ENCODE measurements at places on chromosomes 7 and 10. TPM values are rescaled to one million over a fixed set of nuclear protein-coding genes. Genes with fewer than 3 reads are reported as not detected.

Gene HTRA1
- 2.2 TPM for total RNA-seq

Gene ENTPD1
- 3.9 TPM for total RNA-seq

Gene NAT16
- 0.15 TPM for total RNA-seq

Gene OGDHL
- total RNA-seq: 14.6 TPM

Gene KCNMA1
- total RNA-seq: 1.2 TPM

- H3K27me3 ChIP-seq: no peaks in the 10 kb centered on the region
- no peak overlapping the region for H3K4me3 ChIP-seq
- no peaks in the 10 kb centered on the region for H3K36me3 ChIP-seq
- DNase-seq: no peak
- no peak overlapping the region for H3K27ac ChIP-seq
These were observed 29.7 kb upstream of the GPAM start for GRCh38 chr10:112213098-112213823.

GRCh38 chr10:48609899-48610584 lies 5.2 kb upstream of the ARHGAP22 start:
- H3K4me3 ChIP-seq: no peak overlapping the region
- no peak overlapping the region for H3K27ac ChIP-seq
- DNase-seq: peak; percentile 33
- H3K27me3 ChIP-seq: no peaks in the 10 kb centered on the region
- no peaks in the 10 kb centered on the region for H3K4me1 ChIP-seq
- H3K36me3 ChIP-seq: no peaks in the 10 kb centered on the region

DNA sequence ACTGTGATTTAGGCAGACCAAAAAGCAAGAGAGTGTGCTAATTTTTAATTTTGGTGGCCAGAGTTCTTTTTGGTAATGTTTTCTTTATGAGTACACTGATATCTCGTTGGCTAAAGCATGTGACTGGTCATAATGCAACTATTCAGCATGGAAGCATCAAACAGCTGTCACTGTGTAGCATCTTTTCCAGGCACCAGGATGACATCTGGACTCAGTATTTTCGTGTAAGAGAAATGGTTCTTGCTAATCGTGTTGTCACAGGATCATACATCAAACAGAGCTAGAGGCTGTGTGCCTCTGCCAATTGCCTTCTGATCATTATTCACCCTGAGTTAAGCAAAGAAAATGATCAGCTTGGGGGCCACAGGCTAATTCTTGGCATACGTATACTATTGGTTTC lies 118.9 kb downstream of the SND1 start:
- no peak overlapping the region for H3K27ac ChIP-seq
- no peak for DNase-seq
- no peak overlapping the region for H3K4me3 ChIP-seq
- H3K4me1 ChIP-seq: peaks cover 16% of the 10 kb centered on the region

GRCh38 chr7:152986376-152986775 lies 226.8 kb downstream of the ACTR3B start:
- no peak for DNase-seq
- H3K36me3 ChIP-seq: no peaks in the 10 kb centered on the region
- no peaks in the 10 kb centered on the region for H3K27me3 ChIP-seq
- H3K4me3 ChIP-seq: no peak overlapping the region
- H3K27ac ChIP-seq: no peak overlapping the region

DNA sequence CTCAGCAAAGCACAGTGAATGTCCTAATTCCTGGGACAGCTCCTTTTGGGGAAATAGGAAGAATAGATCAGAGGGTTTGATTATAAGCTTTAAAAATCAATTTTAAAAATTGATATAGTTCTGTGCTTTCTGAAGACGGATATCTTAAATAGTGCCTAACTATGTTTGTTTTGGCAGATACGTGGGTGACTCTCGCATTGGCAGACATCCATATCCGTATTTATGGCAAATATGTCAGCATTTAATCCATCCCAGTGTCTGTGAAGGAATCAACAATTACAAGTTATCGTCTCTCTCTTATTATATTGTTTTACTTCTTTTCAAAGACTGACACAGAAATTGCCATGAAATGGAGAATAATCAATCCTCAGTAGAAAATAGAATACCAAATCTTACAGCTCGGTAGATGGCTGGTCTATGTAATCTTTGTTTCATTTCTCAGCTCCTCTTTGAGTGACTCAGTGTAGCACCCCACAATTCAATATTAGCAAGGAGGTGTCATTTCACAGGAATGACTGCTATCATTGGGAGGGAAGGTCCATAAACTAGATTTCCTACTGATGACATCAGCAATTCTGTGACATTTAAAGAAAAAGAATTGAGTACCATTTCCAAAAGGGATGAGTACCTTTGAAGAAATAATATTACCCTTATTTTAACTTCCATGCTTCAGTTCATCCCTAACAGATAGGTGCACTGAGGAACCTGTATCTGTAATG lies 186.4 kb upstream of the NFE2L3 start:
- H3K36me3 ChIP-seq: no peaks in the 10 kb centered on the region
- DNase-seq: no peak
- no peak overlapping the region for H3K4me3 ChIP-seq
- H3K4me1 ChIP-seq: no peaks in the 10 kb centered on the region
- peaks cover 11% of the 10 kb centered on the region for H3K27me3 ChIP-seq

GRCh38 chr7:124072603-124073309 lies 39.9 kb upstream of the TMEM229A start:
- no peak for DNase-seq
- no peaks in the 10 kb centered on the region for H3K36me3 ChIP-seq
- no peak overlapping the region for H3K4me3 ChIP-seq
- H3K4me1 ChIP-seq: no peaks in the 10 kb centered on the region

DNA sequence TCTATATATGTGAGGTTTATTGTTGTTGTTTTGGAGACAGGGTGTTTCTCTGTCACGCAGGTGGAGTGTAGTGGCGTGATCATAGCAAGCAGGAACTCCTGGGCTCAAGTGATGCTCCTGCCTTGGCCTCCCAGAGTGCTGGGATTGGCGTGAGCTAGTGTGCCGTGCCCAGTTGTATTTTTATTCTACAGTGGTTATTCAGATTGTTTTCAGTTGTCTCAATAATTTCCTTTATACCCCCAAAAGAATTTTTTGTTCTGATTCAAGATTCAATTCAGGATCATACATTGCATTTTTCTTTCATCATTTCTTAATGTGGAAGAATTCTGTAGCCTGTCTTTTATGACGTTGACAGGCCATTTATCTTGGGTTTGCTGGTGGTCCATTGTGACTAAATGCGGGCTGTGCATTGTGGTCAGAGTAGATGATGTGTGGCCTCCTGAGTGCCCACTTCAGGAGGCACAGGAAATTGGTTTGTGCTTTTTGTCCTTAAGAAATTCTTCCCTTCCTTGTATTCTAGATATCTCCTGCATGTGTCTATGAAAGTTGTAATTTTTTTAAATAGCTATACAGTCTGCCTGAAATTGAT lies 22.9 kb downstream of the RBM33 start:
- peaks cover 19% of the 10 kb centered on the region for H3K36me3 ChIP-seq
- H3K4me3 ChIP-seq: no peak overlapping the region
- DNase-seq: no peak

DNA sequence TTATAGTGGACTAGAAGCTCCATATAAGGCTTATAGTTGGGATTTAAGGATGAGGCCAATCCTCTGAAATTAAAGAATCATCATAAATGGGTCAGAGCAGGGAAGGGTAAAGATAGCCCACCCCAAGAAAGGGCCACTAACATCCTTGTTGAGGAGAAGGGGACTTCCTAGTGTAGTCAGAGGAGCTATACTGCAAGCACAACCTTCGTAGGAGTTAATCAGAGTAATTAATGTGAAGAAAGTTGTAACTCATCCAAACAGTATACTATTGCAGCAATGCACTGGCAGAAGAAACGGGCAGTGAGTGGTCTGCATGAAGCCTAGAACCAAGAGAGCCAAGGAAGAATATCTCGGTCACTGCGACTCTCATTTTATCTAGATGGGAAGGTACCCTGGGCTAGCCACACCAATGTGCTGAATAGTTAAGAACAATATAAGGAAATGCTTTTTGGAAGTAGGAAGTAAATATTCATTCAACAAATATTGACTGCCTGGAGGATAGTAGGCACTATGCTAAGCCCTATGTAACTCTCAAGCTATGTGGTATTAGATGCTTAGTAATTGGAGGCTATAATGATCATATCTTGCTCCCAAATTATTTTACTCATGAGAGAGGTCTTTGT lies 13.3 kb downstream of the OTUD1 start:
- no peaks in the 10 kb centered on the region for H3K27me3 ChIP-seq
- H3K4me3 ChIP-seq: no peak overlapping the region
- H3K4me1 ChIP-seq: no peaks in the 10 kb centered on the region
- no peak for DNase-seq
- H3K27ac ChIP-seq: no peak overlapping the region

- H3K36me3 ChIP-seq: no peaks in the 10 kb centered on the region
- H3K27ac ChIP-seq: no peak overlapping the region
- no peaks in the 10 kb centered on the region for H3K4me1 ChIP-seq
- no peaks in the 10 kb centered on the region for H3K27me3 ChIP-seq
- no peak for DNase-seq
These were observed 21.8 kb upstream of the MDFIC start for GRCh38 chr7:114900127-114900526.

GRCh38 chr10:104033966-104034365 lies 51.7 kb downstream of the COL17A1 start:
- no peak overlapping the region for H3K4me3 ChIP-seq
- peak; percentile 45 for DNase-seq
- H3K36me3 ChIP-seq: peaks cover 8% of the 10 kb centered on the region
- no peaks in the 10 kb centered on the region for H3K4me1 ChIP-seq

GRCh38 chr7:91193141-91193540 lies 71.1 kb upstream of the FZD1 start:
- peaks cover 5% of the 10 kb centered on the region for H3K4me1 ChIP-seq
- no peak overlapping the region for H3K4me3 ChIP-seq
- no peaks in the 10 kb centered on the region for H3K36me3 ChIP-seq
- no peaks in the 10 kb centered on the region for H3K27me3 ChIP-seq

- no peaks in the 10 kb centered on the region for H3K4me1 ChIP-seq
- no peaks in the 10 kb centered on the region for H3K27me3 ChIP-seq
- no peak overlapping the region for H3K4me3 ChIP-seq
- no peaks in the 10 kb centered on the region for H3K36me3 ChIP-seq
- no peak for DNase-seq
- no peak overlapping the region for H3K27ac ChIP-seq
These were observed 67.2 kb upstream of the NME8 start for GRCh38 chr7:37781156-37781555.

DNA sequence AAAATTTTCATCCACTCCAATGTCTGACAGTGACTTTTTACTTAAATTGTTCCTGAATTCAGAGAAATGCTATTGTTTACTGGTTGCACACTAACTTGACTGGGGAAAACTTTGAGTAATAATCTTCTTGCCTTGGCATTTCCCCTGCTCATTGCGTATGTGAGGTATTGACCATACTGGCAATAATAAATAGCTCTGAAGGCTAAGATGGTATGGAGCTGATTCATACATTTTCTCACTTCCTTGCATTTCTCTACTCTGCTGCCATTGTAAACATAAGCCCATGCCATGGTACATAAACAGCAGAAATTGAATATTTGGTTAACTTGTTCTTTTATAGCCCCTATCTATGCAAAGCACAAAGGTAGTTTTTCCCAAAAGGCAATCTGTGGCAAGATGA lies 290.0 kb downstream of the RNLS start:
- H3K4me1 ChIP-seq: no peaks in the 10 kb centered on the region
- H3K4me3 ChIP-seq: no peak overlapping the region
- H3K36me3 ChIP-seq: no peaks in the 10 kb centered on the region
- H3K27ac ChIP-seq: no peak overlapping the region

DNA sequence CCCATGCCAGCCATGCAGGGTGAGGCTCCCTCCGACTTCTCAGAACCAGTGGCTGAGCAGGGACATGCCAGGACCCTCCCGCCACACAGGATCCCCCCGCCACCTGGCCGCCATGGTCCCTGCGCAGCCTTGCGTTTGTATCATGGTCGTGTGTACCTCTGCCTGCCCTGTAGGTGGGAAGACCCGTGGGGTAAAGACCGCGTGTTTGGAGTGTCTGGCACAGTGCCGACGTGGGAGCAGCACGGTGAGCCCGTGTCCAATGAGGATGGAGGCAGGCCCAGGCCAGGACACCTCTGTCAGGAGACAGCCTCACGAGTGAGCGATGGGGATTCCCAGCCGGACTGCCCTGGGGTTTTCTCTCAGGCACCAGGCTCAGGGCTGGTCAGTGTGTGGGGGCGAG lies 31.9 kb downstream of the NKX6-2 start:
- H3K27ac ChIP-seq: no peak overlapping the region
- no peaks in the 10 kb centered on the region for H3K36me3 ChIP-seq
- H3K4me1 ChIP-seq: no peaks in the 10 kb centered on the region

DNA sequence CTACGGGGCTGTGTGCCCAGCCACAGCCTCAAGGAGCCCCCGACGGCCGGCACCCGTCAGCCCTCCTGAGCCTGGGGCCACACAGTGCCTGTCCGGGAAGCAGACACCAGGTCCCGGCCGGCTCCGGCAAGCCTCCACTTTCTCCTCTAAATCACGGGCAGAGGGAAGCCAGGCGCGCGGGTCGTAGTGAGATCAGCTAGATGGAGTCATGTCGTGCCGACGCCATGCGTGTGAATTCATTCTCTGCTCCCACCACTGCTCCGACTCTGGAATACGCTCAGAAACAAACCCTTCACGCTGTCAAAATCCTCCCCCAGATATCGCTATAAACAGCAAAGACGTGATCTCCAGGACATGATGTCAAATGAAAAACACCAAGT lies 93.7 kb upstream of the DNAAF5 start:
- H3K27ac ChIP-seq: no peak overlapping the region
- no peaks in the 10 kb centered on the region for H3K36me3 ChIP-seq
- no peak overlapping the region for H3K4me3 ChIP-seq
- no peaks in the 10 kb centered on the region for H3K27me3 ChIP-seq
- DNase-seq: no peak

DNA sequence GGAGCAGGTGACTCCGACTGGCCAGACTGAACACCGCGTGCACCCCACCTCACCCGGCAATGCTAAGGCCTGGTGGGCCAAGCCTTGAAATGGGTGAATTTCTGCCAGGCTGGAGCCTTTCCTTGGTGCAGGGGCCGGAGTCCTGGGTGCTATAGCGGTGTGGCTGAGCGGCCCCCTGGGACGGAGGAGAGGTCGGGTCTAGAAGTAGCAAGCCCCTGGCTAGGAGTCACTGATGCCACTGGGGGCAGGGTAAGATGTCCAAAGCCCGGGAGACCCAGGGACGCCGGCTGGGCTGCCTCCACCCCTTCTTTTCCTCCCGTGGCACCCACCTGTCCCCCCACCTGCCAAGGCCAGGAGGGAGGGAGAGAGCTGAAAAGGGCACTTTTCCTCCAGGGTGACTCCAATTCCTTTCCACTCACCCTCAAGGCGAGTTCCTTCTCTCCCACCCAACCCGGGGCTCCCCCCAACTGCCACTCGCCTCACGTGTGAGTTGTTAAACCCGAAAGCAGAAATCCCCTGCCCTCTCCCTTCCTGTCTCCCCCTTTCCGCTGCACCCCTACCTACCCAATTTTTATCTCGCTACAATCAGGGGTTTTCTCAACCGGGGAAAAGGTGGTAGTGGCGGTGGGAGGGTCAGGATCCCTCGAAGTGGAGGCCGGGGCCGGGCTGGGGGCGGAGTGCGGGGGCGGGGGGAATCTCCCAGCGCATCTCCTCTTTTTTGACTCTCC lies 6.0 kb upstream of the GATA3 start:
- DNase-seq: no peak
- peaks cover 78% of the 10 kb centered on the region for H3K27me3 ChIP-seq
- H3K4me1 ChIP-seq: peaks cover 24% of the 10 kb centered on the region
- peak overlapping the region; percentile 75 for H3K4me3 ChIP-seq
